Skin of body (tissue), 3 donors: ENCODE measurements at places on chromosomes 5 and 9. TPM values are rescaled to one million over a fixed set of nuclear protein-coding genes. Genes with fewer than 3 reads are reported as not detected.

Gene ZMAT2
- 31.4 TPM for total RNA-seq

Gene SYK
- total RNA-seq = 10.2 TPM

Gene F2RL2
- 12.3 TPM for total RNA-seq

Gene SLC9A3
- total RNA-seq = 1.5 TPM

Gene IFNA21
- not detected for total RNA-seq

Gene ZDHHC11B
- total RNA-seq = 0.89 TPM

Gene ANKDD1B
- total RNA-seq = 1.6 TPM

Gene CDC42SE2
- 29.9 TPM for total RNA-seq

Gene NUDT12
- total RNA-seq = 14.6 TPM

Gene TLR4
- total RNA-seq = 14.2 TPM

Gene CORO2A
- 2.3 TPM for total RNA-seq

Gene ROPN1L
- 0.79 TPM for total RNA-seq

Gene OBP2B
- total RNA-seq = 0.30 TPM

Gene TMEM174
- total RNA-seq = not detected

Gene ARSI
- total RNA-seq = 2.6 TPM

GRCh38 chr5:35052838-35053237, 5.1 kb upstream of the AGXT2 start:
- DNase-seq = no peak

GRCh38 chr9:34151398-34151797, 24.9 kb upstream of the DCAF12 start:
- DNase-seq = no peak

DNA sequence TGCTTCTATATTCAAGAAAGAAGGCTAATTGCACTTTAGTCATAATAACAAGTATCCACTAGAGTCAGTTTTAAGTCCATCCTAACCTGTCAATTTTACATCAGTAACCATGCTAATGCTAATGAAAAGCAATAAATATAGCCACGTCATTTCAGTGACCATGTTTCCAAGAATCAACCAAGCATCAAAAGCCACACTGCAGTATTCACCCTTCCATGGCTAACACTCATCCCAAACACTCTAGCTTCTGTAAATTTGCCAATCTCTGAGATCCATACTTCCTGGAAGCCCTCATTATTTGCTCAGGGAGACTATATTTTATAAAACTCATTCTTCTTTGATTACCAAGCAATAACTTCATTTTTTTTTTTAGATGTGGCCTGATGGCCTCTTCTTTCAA, 712.0 kb downstream of the CETN3 start:
- DNase-seq = no peak

DNA sequence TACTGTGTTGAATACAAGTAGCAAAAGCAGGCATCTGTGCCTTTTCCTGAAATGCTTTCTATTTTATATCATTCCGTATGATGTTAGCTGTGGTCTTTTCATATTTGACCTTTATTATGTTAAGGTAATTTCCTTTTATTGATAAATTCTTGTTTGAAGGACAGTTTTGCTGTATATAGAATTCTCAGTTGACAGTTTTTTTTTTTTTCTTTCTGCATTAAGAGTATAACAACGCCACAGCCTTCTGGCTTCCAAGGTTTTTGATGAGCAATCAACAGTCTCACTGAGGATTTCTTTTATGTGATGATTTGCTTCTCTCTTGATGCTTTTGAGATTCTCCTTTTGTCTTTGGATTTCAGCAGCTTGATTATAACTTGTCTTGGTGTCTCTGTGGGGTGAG, 23.6 kb downstream of the ZNF483 start:
- DNase-seq = no peak

DNA sequence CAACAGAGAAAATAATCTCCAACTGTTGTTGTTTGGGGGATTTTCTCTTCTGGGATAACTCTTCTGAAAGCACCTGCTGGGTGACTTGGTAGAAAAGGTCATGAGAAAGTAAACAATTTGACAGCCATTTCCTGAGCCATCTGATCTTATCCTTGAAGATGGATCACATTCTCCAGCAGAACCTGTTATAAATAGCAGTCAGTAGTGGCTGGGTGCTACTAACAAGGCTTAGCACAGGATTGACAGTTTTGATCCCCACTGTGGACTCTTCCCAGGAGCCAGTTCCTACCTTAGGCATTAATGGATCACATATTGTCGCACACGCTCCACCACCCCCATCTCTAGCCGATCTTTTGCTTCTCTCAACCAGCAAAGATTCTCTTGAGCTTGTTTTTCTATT, 220.2 kb downstream of the PLK2 start:
- no peak for DNase-seq

GRCh38 chr5:35852084-35852734, 4.5 kb upstream of the IL7R start:
- no peak for DNase-seq

DNA sequence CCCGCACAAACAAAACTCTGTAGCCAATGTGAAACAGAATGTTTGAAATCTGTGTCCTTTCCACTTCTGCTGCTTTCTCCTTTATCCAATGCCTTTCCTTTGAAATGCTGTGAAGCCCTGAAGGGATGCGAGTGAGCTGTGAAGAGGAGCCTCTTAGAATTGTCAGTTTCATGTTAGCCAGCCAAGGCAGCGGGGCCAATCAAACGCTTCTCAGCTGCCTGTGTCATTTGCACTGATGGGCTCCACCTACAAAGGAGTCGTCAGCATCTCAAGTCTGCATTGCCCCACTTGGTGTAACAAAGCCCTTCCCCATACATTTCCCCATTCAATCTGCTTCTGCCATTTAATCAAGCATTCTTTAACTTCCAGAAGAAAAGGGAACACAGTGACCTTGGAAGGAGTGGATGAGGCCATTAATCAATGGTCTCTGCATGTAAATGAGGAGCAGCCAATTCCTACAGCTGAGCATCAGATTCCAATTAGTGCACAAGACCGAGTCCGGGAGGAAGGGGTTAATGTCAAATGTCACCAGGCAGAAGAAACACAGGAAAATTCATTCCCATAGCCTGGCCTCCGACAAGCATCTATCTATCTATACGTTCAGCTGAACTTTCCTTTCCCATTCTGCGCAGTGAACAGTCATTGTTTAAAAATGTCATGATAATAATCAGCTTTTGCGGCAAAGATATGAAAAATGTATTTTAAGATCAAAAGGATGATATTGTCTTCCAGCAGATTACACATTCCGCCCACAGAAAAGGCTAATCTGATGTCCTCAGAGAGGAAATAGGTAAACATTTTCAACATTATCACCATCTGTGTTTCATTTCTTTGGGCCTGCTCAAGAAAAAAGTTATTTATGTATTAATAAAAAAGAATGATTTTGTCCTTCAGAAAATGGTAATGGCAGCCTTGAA, 154.6 kb downstream of the FSTL4 start:
- no peak for DNase-seq

DNA sequence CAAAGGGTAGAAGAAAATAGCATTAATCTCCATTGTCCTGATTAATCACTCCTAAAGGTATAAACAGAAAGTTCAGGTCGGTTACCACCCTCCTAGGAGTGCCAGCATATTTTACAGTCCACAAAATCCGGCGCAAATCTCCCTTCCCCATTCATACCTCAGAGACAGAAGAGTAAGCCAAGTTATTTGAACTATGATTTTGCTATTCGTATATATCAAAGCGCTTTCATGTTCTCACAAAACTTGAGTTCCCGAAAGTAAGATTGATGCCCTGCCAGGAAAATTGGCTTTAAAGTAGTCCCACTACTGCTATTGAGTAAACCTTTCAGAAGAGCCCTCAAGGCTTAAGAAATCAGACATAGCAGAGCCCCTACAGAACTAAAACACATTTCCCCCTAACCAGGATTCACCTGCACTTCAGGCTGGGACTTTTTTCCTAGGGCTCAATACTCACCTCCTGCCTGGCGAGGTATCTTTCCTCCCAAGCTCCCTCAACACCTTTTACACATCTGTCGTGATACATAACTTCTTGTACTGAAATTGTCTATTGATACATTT, 21.8 kb upstream of the TRIM36 start:
- DNase-seq = no peak

- DNase-seq = no peak
Observed at GRCh38 chr5:67331296-67331925, 134.8 kb upstream of the CD180 start.

DNA sequence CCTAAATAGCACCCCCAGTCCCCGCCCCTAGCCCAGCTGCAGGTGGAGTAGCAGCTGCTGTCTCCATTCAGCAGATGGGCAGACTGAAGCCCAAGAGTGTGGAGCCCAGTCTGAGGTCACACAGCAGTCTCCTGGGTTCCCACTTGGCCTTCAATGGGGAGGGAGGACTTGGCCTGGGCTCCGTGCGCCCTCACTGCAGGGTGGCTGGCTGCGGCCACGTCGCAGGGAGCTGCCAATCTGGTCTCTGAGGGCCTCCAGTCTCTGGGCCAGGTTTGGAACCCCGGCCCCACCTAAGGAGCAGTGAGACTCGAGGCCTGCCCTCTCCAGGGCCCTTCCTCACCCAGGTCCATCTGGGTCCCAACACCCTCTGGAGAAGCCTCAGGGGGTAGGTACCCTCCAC, 7.4 kb downstream of the KIF12 start:
- DNase-seq = no peak

GRCh38 chr9:114621975-114622609, 11.0 kb downstream of the TMEM268 start:
- DNase-seq = no peak

GRCh38 chr9:96317335-96317980, 15.5 kb upstream of the HSD17B3 start:
- peak; percentile 44 for DNase-seq

DNA sequence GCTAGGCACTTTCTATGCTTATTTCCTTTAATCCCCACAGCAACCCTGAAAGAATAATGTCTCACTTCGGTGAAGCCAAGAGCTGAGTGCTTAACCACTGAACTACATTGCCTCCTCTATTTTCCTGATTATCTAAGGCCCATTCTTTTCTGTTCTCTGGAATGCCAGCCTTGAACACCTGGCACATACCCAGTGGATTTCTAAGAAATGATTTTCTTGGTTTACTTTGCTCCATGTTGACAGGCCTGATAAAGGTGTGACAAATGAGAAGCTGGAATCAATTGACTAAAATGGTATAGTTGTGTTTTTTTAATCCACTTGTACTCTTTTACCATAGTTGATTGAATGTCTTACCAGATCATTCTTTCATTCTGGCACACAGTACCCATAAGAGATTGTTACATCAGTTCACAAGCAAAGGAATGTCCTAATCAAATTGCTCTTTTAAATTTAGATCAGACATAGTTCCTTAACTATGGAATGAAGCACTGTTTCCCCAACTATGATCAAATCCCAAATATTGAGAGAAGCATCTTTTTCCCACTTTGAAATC, 9.0 kb upstream of the ENC1 start:
- no peak for DNase-seq

DNA sequence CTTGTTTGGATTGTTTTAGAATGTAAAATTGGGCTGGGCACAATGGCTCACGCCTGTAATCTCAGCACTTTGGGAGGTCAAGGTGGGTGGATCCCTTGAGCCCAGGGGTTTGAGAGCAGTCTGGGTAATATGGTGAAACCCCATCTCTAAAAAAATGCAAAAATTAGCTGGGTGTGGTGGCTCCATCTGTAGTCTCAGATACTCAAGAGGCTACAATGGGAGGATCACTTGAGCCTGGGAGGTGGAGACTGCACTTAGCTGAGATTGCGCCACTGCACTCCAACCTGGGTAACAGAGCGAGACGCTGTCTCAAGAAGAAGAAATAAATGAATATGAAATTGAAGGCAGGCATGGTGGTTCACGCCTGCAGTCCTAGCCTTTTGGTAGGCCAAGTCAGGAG, 21.3 kb downstream of the MAML1 start:
- no peak for DNase-seq

DNA sequence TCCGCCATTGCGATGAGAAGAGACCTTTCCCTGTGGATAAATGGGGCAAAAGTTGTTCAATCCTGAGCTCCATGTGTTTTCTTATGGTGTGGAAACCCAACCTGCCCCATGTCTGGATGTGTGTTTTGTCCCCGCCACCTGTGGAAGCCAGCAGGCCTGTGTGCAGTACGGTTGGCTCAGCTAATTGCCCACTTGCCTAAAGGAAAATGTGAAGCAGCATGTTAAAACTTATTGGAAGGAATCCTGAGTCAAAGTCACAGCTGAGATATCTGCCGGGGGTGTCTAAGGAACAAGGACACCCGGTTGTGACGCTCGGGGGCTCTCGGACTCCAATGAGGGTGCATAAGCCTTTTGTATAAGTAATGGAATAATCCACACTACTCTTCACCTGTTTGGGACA, 361.1 kb upstream of the IRX1 start:
- no peak for DNase-seq

DNA sequence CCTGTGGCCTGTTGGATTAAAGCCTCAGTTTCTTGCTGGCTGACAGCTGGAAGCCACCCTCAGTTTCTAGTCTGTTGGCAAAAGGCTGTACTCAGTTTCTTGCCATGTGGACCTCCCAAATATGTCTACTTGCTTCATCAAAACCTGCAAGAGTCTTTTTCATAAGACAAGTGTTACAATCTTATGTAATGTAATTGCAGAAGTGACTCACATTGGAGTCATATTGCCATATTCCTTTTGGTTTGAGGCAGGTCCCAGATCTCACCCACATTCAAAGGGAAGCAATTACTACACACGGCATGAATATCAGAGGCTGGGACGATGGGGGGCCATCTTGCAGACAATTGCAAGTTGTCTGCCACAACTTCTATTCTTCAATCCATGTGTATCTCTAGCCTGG, 286.7 kb upstream of the IL12B start:
- no peak for DNase-seq

DNA sequence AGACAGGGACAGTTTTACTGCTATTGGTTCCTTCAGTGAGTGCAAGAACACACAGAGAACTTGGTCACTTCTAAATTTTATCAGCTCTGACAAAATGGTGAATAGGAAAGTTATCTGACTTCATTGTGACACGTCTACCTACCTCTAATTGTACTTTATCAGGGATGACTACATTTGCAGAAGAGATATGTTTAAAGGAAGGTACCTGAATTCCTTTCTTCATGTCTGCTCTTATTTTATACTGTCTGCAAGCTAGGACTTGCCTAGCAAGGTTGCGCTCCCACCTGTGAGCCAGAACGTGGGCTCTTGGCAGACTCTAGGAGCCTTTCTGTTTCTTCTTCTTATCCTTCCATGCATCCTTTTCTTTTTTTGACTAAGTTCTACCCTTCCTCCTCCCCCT, 1.6 kb downstream of the SLC27A6 start:
- no peak for DNase-seq

DNA sequence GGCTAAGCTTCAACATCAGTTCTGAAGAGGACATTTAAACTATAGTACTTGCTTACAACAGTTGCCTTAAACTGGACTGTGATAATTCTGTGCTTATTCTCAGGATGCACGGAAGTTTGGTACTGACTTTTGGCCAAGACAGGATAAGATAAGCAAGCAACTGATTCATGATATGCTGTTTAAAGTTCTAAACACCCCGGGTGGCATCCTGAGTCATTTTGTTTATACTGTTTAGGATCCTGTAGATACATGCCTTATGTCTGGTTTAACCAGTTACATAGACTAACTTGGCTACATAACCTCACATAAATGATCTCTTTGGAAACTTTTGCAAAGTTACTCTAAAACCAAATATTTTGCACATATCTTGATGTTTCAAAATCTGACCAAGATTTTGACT, 95.9 kb downstream of the CDH9 start:
- DNase-seq = peak; percentile 14
